ENCODE measurements at places on chromosomes 7 and 10. TPM values are rescaled to one million over a fixed set of nuclear protein-coding genes. Genes with fewer than 3 reads are reported as not detected.

GRCh38 chr10:28250782-28251181 is 52.1 kb downstream of the MPP7 start:
- H3K4me1 ChIP-seq, result peaks cover 15% of the 10 kb centered on the region
- no peaks in the 10 kb centered on the region for H3K27me3 ChIP-seq
- H3K27ac ChIP-seq, result no peak overlapping the region

DNA sequence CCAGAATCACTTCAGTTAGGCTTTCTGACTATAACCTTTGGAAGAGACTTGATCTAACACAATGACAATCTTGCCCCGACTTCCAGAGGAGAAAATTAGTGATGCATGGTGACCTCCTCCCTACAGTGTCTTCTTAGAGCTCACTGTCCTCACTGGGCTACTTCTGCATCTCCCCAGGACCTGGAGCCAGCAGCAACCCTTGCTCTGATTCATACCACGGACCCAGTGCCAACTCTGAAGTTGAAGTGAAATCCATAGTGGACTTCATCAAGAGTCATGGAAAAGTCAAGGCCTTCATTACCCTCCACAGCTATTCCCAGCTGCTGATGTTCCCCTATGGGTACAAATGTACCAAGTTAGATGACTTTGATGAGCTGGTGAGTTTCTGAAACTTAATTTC is 12.6 kb downstream of the CPA2 start:
- H3K36me3 ChIP-seq, result no peaks in the 10 kb centered on the region
- no peak overlapping the region for H3K4me3 ChIP-seq
- no peak for DNase-seq
- peaks cover 25% of the 10 kb centered on the region for H3K27me3 ChIP-seq
- H3K4me1 ChIP-seq, result no peaks in the 10 kb centered on the region
- no peak overlapping the region for H3K27ac ChIP-seq

DNA sequence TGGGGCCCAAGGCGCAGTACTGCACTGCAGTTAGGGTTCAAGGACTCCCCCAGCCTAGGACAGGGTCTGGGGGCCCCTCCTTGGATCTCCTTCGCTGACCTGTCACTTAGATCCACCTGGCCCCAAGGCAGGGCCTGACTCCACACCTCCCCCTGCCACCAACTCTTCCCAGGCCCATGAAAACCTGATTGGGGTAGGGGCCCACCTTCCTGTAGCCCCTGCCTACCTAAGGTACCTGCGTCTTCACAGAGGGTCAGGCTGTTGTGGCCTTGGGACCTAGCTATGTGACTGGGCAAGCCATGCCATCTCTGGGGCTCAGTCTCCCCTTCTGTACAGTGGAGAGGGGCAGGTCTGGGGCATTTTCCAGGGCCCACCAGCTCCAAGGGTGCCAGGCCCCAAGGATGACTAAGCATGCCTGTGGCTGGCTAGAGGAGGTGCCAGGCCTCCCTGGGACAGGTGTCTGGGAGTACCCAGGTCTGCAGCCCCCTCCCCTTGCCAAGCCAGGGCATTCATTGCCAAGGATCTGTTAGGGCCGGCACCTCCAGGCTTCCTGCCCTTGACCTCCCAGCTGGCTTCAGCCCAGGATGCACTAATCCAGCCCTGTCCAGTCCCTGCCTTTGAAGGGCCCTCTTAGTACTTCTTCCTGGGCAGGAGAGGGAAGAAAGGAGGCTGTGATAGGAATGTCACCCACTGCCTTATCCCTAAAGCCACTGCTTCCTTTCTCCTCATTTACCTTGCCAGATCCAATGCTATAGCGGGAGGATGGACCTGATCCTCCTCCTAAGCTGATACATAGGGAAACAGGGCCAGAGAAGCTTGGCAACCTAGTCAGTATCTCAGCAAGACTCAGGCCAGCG is 1.3 kb downstream of the LIMK1 start:
- H3K4me3 ChIP-seq, result peak overlapping the region; percentile 81
- peak overlapping the region; percentile 93 for H3K27ac ChIP-seq
- H3K4me1 ChIP-seq, result peaks cover 17% of the 10 kb centered on the region
- no peaks in the 10 kb centered on the region for H3K27me3 ChIP-seq
- H3K36me3 ChIP-seq, result no peaks in the 10 kb centered on the region

DNA sequence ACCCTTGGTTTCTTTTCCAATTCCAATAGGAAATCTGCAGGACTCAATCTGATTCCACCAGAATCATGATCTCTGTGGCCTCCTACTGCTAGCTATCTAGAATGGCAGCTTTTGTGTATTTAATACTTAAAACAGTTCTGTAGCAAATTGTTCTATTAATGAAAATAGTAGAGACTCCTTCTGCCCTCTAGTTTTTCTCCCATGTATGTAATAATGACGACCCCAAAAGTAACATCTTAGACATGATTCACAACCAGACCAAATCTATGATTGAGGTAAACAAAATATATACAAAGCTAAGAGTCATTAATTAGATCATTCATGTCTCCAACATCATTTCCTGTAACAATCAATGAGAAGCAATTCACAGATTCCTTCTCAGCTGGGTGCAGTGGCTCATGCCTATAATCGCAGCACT is 259.1 kb upstream of the MKLN1 start:
- H3K27ac ChIP-seq, result peak overlapping the region; percentile 33
- peaks cover 73% of the 10 kb centered on the region for H3K4me1 ChIP-seq
- no peak for DNase-seq
- no peaks in the 10 kb centered on the region for H3K27me3 ChIP-seq

- DNase-seq, result no peak
- no peak overlapping the region for H3K4me3 ChIP-seq
- H3K27ac ChIP-seq, result no peak overlapping the region
- no peaks in the 10 kb centered on the region for H3K27me3 ChIP-seq
These were observed 292.0 kb upstream of the AOAH start for GRCh38 chr7:37016064-37016878.

DNA sequence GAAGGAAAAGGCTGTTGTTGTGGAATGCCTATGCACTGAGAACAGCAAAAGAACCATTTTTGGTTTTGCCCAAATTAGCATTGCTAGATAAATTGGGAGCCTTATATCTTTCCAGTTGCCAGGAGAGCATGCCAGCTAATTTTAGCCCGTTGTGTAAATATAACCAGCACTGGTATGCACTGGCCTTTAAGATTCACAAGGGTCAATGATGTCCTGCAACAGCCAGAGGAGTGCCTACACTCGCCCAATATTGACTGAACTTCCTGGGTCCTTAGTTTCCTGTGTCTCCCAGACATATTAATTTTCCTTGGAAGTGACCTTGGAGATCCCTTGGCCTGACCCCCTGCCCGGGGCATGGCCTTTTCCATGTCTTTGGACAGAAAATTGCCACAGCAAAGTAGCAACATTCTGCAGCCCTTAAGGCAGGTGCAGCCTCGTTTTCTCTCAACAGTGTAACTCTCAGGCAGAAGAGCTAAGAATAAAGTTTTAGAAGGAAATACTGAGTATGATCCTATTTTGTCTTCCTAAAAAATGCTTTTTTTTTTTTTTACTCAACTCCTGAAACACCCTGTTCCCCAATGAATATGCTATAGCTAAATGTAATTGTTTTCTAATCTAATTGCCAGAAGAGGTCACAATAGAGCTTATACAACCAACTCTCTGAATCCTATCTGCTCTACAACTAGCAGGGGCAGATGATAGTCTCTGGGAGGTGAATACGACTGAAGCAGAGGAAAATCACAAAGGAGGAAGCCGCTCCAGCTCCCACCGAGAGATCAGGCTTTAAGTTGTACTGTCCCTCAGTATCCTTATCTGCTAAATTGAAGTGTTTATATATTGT is 131.9 kb upstream of the PCGF5 start:
- H3K36me3 ChIP-seq, result no peaks in the 10 kb centered on the region
- H3K27ac ChIP-seq, result no peak overlapping the region
- no peaks in the 10 kb centered on the region for H3K27me3 ChIP-seq
- H3K4me1 ChIP-seq, result peaks cover 9% of the 10 kb centered on the region

GRCh38 chr7:2622869-2623697 is 8.7 kb upstream of the TTYH3 start:
- no peaks in the 10 kb centered on the region for H3K36me3 ChIP-seq
- peaks cover 5% of the 10 kb centered on the region for H3K4me1 ChIP-seq
- H3K4me3 ChIP-seq, result no peak overlapping the region
- H3K27ac ChIP-seq, result no peak overlapping the region
- DNase-seq, result no peak
- no peaks in the 10 kb centered on the region for H3K27me3 ChIP-seq

DNA sequence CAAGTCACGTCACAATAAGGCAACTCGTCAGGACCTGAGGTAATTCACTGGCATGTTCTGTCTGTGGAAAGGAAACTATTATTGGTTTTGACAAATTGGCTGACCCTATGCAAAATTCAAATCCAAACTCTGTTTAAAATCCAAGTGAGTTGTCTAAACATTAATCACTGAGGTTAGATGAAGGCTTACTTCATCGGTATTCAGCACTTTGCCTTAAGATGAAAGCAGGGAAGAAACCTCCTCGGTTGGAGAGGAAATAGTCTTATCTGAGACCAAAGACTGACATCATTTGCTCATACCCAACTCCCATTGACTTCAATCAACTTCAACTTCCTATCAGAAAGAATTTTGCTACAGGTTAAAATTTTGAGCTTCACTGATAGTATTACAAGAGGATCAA is 355.1 kb upstream of the MBL2 start:
- no peak for DNase-seq
- no peaks in the 10 kb centered on the region for H3K4me1 ChIP-seq
- H3K36me3 ChIP-seq, result no peaks in the 10 kb centered on the region
- no peak overlapping the region for H3K4me3 ChIP-seq

IFIT1B gene
- not detected for total RNA-seq

MACC1 gene
- not detected for total RNA-seq

CDK1 gene
- total RNA-seq, result 0.82 TPM

CUZD1 gene
- 0.09 TPM for total RNA-seq

THSD7A gene
- total RNA-seq, result 0.36 TPM
